ENCODE measurements at places on chromosomes 7 and 10.

DNA sequence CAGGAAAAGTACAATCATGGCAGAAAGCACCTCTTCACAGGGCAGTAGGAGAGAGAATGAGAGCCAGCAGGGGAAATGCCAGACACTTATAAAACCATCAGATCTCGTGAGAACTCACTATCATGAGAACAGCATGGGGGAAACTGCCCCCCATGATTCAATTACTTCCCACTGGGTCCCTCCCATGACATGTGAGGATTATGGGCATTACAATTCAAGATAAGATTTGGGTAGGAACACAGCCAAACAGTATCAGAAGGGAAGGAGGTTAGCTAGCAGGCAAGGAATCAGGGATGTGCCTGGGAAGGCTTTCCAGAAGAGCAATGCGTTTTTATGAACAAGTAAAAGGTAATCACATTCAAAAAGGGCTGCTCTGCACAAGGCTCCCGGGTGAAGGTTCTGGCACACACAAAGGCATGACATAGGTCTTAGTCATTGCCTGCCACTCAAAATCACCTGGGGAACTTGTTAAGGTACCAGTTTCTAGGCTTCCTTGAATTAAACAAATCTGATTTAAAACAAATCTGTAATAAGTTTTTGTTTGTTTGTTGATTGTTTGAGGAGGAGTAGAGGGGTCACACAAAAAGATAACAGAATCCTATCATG lies 40.9 kb downstream of the BMPER start:
- no peak for DNase-seq

DNA sequence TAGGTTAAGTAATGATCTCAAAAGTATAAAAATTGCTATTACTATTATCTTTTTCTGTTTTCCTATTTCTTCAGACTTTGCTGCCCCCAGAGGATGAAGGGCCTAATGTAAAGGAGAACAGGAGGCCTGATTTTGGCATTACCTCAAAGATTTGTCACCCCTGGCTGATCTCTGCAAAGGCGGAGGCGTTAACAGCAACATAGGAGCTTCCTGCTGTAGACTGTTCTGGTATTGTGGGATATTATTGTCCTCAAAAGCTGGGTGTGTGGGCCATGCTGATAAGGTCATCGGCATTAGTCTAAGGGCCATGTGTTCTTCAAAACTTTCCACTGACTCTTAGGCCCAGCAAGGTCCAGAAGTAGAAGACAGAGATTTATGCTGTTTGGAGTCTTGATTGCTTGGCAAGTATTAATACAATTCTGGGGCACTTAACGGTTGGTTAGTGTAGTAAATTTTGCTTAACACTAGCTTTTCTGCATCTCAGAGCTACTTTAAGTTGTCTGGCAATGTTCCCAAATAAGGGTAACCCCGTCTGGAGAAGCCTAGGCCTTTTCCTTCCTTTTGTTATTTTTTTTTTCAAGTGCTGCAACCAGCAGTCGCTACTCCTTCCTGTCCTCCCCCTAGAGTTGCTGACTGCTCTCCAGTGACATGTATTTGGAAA lies 14.0 kb upstream of the ENTPD1 start:
- no peak for DNase-seq

GRCh38 chr7:140315498-140316164 lies 82.7 kb downstream of the SLC37A3 start:
- no peak for DNase-seq

GRCh38 chr7:139328375-139328774 lies 12.8 kb upstream of the FMC1 start:
- no peak for DNase-seq

DNA sequence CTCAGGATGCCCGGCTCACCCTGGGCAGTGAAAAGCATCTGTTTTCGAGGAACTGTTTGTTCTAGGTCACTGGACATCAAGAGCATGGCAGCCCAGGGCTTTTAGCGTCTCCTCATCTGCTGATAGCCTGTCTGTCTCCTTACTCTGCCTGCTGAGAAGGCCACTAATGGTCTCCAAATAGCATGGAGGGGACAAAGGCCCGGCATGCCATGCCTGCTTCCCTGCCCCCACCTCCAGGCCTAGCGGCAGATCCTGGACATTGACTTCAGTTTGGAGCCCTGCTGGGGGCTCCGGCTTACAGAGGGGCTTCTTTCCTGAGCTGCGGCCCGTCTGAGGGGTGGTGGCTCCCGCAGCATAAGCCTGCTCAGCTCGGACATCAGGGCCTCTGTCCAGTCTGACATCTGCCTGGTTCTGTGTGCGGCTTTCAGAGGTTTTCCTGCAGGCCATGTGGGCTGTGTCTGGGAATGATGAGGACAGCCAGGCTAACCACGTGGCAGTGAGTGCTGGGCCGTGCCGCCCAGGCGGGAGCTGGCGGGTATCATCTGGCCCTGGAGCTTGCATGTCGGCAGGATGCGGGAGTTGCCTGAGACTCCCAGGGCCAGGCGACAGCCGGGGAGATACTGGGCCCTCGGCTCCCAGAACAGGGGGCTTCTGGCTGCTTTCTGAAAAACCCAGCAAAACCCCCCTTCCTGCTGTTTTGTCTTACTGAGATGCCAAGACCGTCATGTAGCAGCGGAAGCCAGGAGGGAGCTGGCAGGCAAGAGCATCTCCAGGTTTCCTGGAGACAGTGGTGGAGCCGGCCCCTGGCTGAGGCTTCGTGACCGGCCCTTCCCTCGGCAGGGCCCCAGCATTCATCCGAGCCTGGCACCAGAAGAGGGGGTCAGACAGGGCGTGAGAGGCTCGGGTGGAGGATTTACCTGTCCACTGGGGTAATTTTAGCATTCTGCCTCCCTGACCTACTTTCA lies 9.2 kb downstream of the PFKFB3 start:
- DNase-seq, result no peak

GRCh38 chr10:127024685-127025435 lies 119.6 kb downstream of the DOCK1 start:
- DNase-seq, result no peak

DNA sequence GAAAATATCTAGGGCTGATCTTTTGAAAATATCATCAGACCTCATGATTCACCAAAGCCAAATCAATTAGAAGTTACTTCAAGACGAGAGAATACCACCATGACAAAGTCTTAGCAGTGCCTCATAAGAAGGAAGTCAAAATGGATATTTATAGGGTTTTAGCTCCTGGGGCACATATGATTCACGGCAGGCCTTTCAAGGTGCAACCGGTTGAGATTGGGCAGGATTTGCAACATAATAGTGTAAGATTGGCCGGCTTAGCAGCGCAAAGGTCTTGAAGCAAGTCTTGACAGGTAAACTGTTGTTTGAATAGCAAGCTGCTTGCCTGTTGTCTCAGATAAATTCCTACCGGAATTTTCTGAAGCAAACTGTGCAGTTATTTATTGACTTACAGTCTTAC lies 17.5 kb downstream of the ADRB1 start:
- no peak for DNase-seq

GRCh38 chr10:59674215-59674836 lies 35.3 kb downstream of the SLC16A9 start:
- no peak for DNase-seq

DNA sequence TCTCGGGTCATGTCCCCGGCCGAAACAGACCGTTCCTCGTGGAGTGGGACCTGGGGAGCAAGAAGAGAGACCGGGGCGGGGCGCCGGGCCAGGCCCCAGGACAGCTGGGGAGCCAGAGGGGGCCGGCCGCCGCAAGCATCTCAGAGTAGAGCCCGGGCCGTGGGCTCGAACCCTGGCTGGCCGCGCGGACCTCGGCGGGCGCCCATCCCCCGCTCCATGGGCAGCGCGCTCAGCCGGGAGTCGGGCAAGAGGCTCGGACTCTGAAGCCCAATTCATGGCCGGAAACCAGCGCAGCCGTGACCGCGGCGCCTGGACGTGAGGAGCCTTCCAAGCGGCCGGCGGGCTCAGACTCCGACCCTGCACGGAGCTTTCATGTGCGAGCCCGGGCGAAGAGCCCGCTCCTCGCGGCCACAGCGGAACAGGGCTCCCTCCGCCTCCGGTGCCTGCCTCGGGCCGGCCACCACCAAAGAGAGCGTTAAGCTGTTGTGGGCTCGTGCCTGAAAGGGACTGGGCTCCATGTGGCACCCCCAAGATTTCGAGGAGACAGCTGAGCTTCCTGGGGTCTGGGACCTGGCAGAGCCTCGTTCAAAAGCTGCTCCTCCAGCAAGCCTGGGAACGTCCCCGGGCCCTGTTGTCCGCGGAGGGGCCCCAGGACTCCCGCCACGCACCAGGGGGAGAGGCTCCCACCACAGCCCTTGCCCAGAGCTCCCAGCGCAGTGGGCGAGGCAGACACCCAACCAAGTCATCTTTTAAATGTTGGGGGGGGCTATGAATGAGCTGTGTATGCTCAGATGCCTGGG lies 757 bp upstream of the GRID1 start:
- no peak for DNase-seq

GRCh38 chr10:110851020-110851612 lies 20.6 kb upstream of the PDCD4 start:
- no peak for DNase-seq

GRCh38 chr10:132972149-132972985 lies 30.0 kb upstream of the CFAP46 start:
- no peak for DNase-seq

DNA sequence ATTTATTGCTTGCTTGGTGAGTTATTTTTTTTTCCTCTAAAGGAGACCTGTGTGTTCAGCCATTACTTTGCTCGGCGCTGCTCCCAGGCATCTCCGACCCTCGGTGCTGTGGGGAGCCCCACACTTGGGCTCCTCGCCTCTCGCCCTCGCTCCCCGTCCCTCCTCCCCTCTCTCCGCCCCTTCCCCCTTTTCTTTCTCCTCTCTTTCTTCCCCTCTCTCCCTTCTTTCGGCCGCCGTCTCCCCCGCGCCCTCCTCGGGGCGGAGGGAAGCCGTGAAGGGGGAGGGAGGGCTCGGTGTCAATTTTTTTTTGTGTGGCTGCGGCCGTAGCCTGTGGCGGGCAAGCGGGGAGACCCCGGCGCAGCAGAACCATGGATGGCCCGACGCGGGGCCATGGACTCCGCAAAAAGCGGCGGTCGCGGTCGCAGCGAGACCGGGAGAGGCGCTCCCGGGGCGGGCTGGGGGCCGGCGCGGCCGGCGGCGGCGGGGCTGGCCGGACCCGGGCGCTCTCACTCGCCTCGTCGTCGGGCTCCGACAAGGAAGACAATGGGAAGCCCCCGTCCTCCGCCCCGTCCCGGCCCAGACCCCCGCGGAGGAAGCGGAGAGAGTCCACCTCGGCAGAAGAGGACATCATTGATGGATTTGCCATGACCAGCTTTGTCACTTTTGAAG lies 1.1 kb downstream of the AUTS2 start:
- DNase-seq, result no peak

DNA sequence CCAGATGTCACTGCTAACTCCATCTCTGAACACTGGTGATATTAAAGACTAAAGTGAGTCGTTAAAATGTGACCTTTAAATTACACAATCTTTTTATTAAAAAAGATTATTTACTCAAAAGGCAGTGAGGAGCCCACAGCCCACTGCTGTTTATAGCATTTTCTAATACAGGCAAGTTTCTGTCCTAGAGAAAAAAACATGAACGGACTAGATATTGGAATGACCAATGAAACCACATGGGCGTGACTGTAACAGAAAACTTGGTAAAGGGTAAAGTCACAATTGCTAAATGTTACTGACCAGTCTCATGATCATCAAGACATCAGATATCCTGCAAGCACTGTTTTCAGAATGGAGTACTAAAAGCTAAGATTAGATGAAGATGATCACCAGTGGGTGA lies 78.7 kb downstream of the FEZF1 start:
- no peak for DNase-seq

GRCh38 chr10:78557433-78557925 lies 511.3 kb upstream of the ZMIZ1 start:
- no peak for DNase-seq

- no peak for DNase-seq
Measured at GRCh38 chr7:127652333-127653248, 597 bp downstream of the SND1 start.

DNA sequence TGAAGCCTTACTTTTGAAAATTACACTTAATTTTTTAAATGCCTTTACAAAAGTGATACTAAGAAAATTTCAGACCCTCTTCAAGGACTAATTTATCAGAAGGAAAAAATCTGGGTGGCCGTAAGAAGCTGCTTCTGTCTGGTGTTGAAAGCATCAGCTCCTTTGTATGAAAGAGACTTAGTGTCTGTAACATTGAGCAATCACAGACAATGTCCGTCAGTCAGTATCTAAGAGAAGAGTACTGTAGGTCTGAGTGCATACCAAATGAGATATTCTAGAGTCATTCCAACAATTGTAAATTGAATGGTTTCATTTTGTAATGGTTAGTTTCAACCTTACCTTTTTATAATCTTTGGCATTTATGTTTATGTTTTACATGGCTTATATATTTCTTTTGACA lies 11.1 kb upstream of the MDFIC start:
- DNase-seq, result no peak

GRCh38 chr10:120221873-120222485 lies 235.0 kb upstream of the PLPP4 start:
- no peak for DNase-seq

GRCh38 chr10:12186323-12186722 lies 9.4 kb downstream of the NUDT5 start:
- peak; percentile 14 for DNase-seq

- DNase-seq, result no peak
Measured at GRCh38 chr7:20653636-20654035, 38.2 kb downstream of the ABCB5 start.

DNA sequence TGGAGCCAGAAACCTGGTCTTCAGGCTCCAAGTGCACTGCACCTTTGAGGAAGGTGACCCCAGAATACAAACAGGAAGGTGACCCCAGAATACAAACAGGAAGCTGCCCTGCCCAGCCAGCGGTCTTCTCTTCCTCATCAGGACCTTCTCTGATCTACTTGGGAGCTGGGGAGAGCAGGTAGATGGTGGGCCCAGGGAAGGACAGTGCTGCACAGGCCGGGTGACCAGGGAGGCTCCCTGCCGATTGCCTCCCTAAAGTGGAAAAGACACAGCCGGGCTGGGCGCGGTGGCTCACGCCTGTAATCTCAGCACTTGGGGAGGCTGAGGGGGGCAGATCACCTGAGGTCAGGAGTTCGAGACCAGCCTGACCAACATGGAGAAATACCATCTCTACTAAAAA lies 151.8 kb upstream of the CHST15 start:
- DNase-seq, result no peak

DNA sequence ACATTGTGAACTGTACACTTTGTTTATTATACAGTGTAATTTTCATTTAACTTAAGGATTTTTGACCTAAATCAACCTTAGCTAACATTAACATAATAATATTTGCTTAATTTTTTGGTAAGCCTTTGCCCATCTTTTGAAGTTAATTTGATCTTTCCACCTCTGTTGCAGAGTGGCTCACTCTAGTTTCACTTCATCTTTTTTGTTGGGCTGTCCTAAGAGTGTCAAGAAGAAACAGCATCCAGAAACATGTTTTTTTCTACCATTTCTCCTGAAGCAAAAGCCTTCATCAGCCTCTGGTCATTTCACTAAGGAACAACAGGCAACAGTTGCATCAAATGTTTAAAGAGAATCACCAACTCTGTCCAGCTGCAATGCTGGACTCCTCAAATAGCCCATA lies 824.7 kb downstream of the REEP3 start:
- DNase-seq, result no peak

GRCh38 chr10:102208311-102209035 lies 17.6 kb upstream of the ELOVL3 start:
- no peak for DNase-seq

GRCh38 chr7:55177068-55177530 lies 158.3 kb downstream of the EGFR start:
- no peak for DNase-seq

- DNase-seq, result no peak
Measured at GRCh38 chr7:25944777-25945515, 207.1 kb upstream of the NFE2L3 start.

- no peak for DNase-seq
Measured at GRCh38 chr7:148964483-148965267, 63.6 kb downstream of the PDIA4 start.

- DNase-seq, result no peak
Measured at GRCh38 chr7:121752706-121753105, 120.3 kb upstream of the PTPRZ1 start.
